ENCODE measurements at places on chromosomes 13 and 19.
A peak's percentile ranks its signal among the peaks of the same experiment; 100 is the strongest.

GRCh38 chr13:76053181-76053580, 417.1 kb downstream of the LMO7 start:
- DNase-seq, result no peak

DNA sequence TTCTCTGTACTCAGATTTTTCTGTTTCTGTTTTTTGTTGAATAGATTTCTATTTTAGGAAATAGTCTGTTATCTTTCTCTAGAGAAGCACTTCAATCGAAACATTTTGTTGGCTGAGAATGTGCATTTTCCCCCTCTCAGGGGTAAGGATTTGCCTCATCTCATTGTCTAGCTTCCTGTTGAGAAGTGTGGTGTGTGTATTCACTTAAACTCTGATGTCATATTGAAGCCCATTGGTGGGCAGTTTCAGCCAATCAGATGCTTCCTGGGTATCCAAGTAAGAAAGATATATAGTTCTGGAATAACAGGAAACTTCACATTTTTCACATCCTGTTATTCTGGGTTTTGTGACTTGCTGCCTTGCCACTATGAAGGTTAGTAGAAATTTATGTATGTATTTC, 87.6 kb downstream of the ARHGEF7 start:
- DNase-seq, result no peak

DNA sequence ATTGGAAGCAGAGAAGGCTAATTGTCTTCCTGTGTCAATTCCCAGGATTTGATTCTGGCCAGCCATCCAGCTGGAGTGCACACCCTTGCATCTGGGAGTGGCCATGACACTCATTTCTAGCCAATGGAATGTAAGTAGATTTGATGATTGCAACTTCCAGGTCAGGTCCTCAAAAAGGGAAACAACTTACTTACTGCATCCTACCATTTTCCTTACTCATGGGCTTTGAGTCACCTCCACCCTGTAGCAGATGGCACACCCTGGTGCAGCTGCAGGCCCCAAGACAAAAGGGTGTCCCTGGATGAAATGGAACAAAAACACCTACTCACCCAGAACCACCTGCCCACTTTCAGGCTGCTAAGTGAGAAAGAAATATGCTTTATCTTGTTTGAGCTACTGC, 27.3 kb upstream of the MPHOSPH8 start:
- DNase-seq, result no peak

DNA sequence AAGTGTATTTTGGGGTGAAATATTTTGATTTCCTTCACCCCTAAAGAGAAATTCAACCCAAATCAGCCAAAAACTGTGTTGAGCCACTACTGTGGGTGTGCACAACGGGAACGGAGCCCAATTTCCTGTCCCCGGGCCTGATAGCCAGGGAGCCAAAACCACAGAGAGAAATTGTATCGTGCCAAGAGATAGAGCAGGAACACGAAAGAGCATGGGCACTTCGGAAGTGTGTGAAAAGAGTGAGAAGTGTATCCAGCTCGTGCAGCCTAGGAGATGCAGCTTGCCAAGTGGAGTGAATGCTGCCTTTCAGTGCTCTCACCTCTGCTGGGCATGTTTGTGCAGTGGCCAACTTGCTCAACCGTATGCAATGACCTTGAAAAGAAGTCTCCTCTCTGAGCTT, 19.4 kb upstream of the PLEKHF1 start:
- no peak for DNase-seq

DNA sequence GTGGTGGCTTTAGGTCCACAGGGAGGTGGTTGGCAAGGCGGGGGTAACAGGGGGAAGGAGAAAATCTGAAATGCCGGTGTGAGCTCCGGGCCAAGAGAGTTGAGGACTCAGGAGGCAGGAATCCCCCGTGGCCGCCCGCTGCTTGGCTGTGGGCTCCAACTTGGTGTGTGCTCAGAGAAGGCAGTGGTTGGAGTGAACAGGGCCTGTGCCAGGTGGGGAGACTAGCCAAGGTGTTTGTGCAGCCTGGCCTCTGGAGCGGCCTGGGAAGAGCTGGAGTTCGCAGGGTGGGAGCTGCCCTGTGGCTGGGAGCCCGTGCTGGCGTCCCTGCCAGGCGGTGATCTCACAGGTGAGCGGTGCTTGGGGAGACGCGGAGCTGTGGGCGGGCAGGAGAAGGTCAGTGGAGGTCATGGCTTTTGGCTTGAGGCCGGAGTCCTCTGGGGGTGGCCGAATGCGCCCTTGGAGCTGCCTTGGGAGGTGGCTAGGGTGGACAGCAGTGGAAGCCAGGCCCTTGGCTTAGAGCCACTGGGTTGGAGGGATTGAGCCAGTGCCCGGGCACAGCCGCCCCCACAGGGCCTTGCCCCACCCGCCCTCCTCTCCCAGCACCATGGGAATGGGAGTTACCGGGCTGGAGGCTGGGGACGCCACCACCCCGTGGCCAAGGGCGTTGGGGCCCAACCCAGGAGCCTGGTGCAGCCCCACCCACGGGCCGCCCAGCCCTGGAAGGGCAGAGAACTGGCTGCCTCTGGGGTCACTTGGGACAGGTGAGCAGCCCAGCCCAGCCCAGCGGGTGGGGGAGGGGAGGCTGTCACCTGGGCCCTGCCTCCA, 7.1 kb upstream of the CIRBP start:
- no peak for DNase-seq

GRCh38 chr13:28245465-28245864, 107.1 kb downstream of the PAN3 start:
- no peak for DNase-seq

DNA sequence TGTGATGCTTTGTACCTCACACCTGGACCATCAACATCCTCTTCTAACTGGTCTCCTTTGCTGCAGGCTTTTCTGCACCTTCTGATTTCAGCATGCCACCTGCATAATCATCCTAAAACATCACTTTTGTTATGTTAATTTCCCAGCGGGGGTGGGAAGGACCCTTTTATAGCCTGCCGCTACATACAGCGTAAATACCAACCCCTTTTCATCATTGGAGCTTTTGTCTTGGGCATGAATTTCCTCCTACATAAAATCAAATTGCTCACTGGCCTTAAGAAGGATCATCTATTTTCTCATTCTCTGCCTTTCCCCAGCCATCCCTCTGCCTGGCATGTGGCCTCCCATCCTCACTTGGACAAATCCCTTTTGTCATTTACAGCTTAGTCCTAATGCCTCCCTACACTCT, 124.7 kb downstream of the RBM26 start:
- DNase-seq, result no peak

- DNase-seq, result no peak
Measured at GRCh38 chr13:114155926-114156883, 22.9 kb upstream of the CFAP97D2 start.

DNA sequence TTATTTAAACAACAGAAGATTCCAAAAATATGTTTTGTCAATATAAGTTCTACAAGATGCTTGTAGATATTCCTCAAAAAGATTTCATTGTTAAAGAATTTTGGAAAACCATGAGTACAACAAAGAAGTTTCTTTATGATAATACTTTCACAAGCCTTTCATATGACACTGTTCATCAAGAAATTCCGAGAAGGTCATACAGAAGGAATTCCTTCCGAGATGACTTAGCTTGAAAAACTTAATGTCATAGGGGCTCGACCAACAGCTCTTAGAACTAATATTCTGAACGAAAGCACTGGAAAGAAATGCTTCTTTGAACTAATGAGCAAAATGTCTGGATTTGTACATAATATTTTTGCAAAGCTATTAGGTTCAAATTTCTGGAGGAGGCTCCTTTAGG, 403.4 kb downstream of the KLF5 start:
- no peak for DNase-seq

DNA sequence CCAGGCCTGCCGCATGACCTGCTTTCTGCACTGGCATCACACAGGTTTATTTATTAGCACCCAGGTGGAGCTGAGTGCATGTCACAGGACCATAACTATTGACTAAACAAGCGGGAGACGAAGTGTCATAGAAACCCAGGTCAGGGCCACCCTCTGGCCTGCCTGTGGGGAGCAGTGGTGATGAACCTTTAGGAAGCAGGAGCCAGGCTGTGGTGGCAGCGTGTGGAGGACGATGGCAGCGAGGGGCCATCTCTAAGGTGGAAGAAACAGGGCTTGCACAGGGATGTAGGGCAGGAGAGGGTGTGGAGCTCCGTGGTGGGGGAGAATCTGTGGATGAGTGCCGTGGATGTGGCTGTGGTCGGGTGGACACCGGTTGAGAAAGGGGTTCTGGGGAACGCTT, 275.3 kb downstream of the TEX29 start:
- no peak for DNase-seq

- no peak for DNase-seq
Measured at GRCh38 chr13:78602561-78603239, 652 bp downstream of the POU4F1 start.

DNA sequence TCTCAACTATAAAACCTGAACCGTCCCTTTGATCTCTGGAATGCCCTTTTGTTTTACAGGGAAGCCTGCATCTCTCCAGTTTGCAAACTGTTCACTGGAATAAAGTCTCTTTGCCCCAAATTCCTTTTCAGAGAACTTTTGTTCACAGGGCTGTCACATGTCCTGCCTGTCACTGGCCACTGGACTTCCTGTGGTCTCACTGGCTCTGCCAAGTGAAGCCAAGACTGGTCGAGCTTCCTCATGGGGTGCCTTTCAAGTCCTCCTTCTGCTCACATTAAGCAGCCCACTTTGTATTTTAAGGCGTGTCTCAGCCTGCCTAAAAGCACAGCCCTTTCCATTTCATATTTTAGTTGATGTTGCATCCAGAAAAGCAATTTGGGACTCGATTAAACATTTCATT, 215.7 kb downstream of the KATNAL1 start:
- no peak for DNase-seq

DNA sequence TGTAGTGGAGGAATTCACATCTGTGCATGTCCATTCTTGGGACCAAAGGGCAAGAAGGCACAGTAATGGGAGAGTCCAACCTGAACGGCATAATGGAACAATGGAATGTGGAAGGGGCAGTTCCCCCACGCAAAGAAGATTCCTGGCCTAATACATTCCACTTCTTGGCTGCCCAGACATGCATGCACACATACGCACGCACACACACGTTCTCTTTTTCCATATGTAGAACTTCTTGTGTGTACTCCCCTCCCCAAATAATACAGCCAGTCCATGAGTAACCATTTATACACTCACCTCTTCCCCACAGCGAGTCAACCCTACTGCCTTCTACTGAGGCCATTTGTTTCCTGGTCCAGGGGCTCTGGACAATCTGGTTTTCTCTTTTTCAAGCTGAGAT, 6.0 kb upstream of the STK24 start:
- DNase-seq, result no peak

GRCh38 chr19:2083174-2083854, 12.8 kb downstream of the MOB3A start:
- no peak for DNase-seq

DNA sequence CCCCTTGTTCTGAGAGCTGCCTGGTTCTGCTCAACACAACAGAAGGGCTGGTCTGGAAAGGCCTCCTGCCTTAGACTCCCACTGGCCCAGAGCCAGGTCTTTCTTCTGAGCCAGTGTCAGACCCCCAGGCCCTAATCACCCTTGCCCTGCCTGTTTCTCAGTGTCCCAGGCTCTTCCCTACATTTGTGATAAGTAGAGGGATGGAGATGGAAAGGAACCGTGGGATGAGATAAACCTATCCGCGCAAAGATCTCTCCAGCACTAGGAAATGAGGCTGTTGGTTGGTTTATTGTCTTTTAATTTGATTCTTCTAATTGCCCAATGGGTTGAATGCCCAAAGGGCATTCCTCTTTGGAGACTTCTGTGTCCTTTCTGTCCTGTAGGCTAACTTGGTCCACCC, 470.0 kb downstream of the TSHZ3 start:
- no peak for DNase-seq

- peak; percentile 83 for DNase-seq
Measured at GRCh38 chr13:112893570-112894422, 75.2 kb upstream of the MCF2L start.

DNA sequence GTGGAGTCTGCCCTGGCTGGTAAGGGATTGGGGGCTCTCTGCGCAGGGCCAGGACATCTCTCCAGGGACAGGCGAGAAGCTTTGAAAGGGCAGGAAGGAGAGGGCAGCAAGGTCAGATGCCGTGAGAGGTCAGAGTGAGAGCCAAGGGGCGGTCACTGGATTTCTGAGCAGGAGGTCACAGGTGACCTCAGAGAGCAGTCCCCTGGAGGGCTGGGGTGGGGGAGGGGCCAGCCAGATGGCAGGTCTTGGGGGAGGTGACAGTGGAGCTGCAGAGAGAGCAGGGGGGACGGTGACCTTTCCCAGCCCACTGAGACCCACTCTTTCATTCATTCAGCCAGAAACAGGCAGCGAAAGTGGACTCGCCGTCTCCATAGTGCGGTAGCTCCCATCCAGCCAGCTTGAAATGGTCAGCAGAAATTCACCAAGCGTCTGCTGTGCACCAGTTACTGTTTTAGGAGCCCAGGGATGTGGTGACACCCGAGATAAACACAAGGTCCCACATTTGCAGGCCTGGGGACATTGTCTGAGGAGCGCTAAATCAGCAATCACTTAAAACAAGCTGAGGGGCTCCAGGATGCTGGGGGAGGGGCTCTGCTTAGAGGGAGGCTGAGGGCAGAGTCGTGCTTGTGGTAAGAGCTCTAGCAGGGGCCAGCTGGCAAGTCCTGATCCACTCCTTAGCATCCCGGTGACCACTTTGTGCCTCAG, 10.2 kb downstream of the CARM1 start:
- no peak for DNase-seq

DNA sequence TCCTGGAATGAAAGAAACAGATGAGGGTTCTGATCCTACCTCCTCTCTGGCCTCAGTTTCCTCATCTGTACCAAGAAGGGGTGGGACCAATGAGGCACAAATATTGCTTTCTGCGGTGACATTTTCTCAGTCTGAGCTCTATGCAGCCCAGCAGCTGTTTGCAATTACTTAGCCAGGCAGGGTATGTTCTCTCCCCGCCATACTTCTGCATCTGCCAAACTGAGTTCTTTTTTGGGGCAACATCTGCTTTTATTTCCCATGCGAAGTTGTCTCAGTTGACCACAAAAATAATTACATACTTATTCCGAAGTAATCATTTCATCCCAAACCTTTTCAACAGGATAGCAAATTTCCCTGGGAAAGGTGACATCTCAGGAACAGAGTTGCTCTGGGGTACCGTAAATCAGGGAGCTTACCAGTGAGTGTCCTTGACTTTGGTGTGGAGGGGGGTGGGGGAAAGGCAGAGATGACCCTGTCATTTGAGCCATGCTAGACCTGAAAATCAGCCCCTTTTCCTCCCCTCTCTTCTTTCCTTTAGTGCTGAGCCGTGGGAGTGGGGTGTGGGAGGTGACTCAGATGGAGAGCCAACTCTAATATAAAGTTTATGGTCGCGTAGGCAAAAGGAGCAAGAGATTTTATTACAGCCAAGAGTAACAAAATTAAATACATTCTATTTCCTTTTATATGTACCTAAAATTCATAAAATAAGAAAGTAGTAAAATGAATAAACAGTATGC, 165.7 kb upstream of the KL start:
- DNase-seq, result no peak

GRCh38 chr19:13417054-13417453, 89.2 kb downstream of the CACNA1A start:
- no peak for DNase-seq

All from NCI-H1105 (cell line).